Nucleus accumbens (tissue), 56 donors: ENCODE measurements at places on chromosomes 7 and 10.

GRCh38 chr7:149878523-149878921 lies 4.8 kb downstream of the ATP6V0E2 start:
- DNase-seq: no peak

DNA sequence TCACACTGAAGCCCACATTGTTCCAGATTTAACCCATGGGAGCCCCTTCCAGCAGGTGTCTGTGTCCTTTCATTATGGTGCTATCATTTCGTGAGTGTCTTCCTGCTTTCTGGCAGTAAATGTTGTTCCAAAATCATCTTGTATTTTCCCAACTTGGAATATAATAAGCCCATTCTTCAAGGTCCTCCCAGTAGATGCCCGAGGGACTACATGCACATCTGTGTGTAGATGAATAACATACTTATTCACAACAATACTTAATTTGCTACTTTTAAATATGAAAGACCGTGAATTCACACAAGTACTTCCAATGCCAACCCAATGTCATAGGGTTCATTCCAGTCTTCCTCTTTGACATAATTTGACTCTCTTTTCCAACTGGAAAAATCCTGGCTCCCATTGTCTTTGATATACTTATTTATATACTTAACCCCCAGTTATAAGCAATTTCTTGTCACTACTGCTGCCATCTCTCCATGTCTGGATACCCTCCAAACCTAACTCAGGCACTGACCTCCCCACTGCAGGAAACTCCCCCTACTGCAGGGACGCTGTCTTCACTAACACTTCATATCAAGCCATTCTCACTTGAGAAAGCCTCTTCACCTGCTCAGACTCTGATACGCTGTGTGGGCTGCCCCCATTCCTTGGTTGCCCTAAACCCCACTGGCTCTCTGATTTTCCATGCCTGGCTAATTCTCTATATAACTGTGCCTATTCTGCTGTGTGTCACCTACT lies 1119.2 kb downstream of the CNTNAP2 start:
- no peak for DNase-seq

DNA sequence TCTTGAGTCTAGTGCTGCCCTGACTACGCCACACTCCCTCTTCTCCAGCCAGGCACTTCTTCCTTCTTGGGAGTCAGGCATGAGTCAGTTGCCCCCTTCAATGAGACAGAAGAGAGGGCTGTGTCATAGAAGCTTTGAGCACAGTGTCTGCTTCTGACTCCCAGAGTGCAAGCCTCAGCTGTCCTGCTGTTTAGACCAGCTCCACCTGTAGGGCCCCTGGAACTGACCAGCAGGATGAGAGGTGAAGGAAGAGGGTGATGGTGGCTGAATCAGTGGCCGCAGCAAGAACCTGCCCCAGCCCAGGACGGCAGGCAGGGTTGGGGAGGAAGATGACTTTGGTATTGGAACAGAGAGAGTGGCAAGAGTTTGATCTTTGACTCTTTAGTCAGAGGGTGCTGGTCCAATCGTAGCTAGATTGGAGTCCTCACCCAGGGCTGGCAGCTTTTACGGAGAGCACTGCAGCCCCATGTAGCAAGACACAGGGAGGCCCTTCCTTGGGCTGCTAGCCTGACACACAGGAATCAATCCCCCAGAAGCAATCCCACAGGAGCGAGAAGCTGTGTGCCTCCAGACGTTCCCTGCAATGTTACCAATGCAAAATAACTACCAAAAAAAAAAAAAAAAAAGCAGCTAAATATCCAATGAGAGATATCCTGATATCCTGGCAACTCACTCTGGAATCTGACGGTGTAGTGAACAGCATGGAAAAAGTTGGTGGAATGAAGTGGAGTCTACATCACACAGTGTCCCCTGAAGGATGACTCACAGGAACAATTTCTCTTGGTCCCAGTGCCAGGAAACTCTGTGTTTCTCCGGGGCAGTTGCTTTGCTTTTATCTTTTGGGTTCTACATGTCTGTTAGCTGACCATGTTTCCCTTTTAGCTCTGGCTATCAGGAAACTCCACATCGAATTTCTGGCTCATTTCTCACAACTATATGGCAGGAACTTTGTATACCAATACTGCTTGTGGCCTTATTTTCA lies 6.9 kb downstream of the C10orf62 start:
- no peak for DNase-seq

GRCh38 chr7:73970801-73971229 lies 57.2 kb upstream of the ELN start:
- no peak for DNase-seq

GRCh38 chr10:5789626-5790025 lies 23.6 kb downstream of the GDI2 start:
- DNase-seq: no peak

DNA sequence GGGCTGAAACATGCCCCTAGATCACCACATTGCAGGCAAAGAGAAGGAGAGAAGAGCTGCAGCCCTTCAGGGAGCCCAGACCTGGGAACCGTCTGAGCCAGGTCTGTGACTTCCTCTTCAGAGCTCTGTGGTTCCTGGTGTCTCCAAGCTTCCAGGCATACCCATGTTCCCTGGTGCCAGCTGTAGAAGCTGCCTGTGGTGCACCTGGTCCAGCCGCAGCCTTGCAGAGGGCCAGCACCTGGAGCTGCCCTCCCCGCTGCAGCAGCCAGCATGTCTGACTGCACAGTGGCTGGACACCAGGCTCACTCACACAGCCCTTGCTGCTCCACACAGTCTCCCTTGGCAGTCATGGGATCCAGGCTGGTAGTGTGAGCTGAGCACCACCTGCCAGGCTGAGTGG lies 33.6 kb downstream of the C7orf25 start:
- no peak for DNase-seq

DNA sequence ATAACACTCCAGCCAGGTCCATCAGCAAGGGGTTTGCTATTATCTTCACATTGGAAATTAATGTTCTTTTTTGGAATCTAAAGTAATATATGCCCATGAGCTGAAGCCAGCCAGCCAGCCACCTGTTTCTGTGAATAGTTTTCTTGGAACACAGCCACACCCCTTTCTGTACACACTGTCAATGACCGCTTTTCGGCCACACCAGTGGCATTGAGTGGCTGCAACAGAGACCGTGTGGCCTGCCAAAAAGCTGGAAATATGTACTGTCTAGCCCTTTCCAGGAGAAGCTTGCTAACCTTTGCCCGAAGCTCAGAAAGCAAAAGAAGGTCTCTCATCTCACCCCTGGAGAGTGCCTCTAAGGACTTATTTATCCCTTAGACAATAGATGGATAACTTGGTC lies 98.5 kb upstream of the NPS start:
- DNase-seq: no peak

DNA sequence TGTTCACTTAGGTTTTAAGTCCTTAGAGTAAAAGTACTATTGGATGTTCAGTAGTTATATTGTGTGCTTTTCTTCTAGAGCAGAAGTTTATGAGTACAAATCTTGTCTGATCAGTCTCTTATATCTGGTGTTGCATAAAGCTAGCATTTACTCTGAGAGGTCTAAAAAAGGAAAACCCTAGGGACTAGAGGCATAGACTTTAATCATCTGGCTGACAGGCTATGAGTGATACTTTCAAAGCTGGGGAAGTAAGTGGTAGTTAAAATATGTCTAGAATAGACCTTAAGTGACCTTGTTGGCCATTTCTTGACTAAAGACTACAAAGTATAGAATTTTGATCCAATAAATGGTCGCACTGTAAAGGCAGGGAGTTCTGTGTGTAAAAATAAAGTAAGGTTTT lies 32.9 kb upstream of the PHYHIPL start:
- no peak for DNase-seq

- no peak for DNase-seq
Measured at GRCh38 chr7:121331574-121331973, 2.8 kb downstream of the WNT16 start.

- DNase-seq: no peak
Measured at GRCh38 chr10:130769146-130770017, 542.1 kb downstream of the TCERG1L start.
